Stimulated activated CD4-positive, alpha-beta T cell treated with anti-CD3 and anti-CD28 coated beads, Interleukin-1b, Interleukin-23, amount 100 ng/mL, for 1 hour (primary cell): ENCODE measurements at places on chromosomes 2 and 18.
A peak's percentile ranks its signal among the peaks of the same experiment; 100 is the strongest.

DNA sequence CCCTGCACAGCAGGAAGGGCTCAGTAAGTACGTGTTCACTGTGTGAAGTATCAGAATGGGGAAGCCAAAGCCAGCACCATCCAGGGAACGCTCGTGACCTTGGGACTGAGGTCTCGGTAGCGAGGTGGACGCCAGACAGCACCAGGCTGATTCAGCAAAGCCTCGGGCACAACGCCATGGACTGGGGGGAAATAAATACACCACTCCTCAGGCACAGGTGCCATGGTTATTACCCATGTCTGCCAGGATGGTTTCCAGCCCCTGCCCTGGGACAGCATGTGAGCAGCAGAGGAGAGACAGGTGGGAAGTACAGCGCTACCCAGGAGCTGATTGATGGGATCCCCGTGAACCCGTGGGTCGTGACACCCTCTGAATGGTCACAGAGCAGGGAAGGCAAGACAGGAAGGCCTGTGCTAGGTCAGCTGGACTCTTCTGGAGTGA, 53.0 kb downstream of the REEP1 start:
- DNase-seq, result no peak

DNA sequence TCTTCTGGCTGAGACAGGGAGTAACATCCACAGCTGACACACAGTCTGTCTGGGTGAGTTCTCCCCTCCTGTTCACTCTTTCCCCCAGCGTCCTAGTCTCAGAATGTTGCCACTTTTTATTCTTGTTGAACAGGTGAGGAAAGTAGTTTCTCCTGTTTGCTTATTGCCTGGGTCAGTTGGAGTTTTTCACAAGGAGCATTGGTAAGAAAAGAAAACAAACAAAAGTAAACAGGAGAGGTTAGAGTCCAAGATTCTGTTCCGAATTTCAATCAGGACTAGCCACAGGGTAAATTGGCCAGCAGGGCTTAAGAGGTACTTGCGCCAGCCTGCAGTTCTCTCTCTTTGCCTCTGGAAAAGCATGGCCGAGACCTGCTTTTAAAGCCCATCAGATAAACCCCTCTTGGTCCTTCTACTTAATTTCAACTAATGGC, 255.0 kb upstream of the EPAS1 start:
- DNase-seq, result no peak

GRCh38 chr2:116416731-116417377, 1397.6 kb upstream of the DDX18 start:
- no peak for DNase-seq

- DNase-seq, result no peak
These were observed 479.2 kb upstream of the DSEL start for GRCh38 chr18:67995769-67996168.

DNA sequence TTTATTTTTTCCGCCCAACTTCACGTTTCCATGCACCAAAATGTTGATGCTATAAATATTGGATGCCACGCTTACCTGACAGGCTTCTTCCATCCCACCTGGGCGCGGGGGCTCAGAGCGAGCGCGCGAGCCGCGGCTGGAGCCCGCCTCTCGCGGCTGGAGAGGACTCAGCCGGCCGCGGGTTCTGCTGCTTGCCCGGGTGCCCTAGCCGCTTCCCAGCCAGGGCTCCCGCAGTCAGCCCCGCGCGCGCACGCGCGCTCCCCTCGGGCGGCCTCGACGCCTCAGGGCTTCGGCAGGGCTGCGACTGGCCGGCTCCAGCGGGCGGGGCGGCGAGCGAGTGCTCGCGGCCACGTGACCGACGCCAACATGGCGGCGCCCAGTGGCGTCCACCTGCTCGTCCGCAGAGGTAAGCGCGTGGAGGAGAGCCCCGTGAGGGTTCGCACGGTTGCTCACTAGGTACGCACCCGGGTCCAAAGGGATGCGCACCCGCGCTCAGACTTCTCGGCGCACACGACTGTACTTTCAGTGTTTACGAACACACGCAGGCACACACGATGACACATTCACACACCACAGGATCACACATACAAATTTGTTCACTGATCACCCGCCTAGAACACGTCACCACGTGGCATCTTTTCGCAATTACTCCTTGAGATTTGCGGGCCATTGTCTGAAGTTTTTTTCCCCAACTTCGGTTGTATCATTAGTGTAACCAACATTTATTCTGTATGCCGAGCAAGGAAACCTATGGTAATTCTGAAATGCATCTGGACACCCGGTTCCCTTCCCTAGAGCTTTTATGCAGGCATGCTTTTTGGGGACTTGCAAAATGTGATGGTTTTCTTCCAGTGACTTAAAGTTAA, at the start of gene METAP1D:
METAP1D (plus strand) TSS at position 350 of the 866 bp plus-strand sequence; CDS start at position 367, 17 bp downstream.
- peak; percentile 75 for DNase-seq

- no peak for DNase-seq
These were observed 37.4 kb downstream of the MYO7B start for GRCh38 chr2:127572841-127573240.

GRCh38 chr18:48800876-48801727, 149.7 kb downstream of the SMAD7 start:
- no peak for DNase-seq

GRCh38 chr2:62467100-62467474, 38.9 kb downstream of the TMEM17 start:
- DNase-seq, result no peak

GRCh38 chr2:142435847-142436246, 305.0 kb upstream of the LRP1B start:
- DNase-seq, result no peak

- no peak for DNase-seq
These were observed 40.8 kb upstream of the SCLY start for GRCh38 chr2:238019962-238020361.

DNA sequence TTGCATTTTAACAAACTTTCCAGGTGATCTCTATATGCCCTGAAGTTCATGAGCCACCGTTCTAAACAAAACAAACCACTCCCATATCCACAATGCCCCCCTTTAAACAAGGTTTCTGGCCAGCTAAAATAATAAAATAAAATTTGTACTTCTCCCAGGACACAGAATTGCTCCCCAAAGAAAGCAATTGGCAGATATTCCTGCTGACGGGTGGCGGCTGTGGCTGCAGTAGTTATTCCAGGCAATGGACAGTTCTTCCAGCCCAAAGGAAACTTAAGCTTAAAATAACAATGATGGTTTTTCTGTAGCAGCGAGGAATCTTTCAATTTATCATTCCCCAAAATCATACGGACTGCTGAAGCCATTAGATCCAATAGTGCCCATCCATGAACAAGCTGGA, 260.5 kb upstream of the ZNF521 start:
- DNase-seq, result no peak

DNA sequence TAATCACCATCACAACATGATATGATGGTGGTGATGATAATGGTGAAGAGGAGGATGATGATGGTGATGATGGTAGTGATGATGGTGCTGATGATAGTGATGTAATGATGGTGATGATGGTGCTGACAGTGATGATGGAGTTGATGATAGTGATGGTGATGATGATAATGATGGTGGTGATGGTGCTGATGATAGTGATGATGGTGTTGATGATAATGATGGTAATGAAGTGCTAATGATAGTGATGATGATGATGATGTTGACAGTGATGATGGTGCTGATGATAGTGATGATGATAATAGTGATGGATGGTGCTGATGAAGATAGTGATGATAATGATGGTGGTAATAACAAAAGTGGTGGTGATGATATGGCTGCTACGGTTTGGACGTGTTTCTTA, 4.4 kb upstream of the GPR148 start:
- DNase-seq, result no peak

DNA sequence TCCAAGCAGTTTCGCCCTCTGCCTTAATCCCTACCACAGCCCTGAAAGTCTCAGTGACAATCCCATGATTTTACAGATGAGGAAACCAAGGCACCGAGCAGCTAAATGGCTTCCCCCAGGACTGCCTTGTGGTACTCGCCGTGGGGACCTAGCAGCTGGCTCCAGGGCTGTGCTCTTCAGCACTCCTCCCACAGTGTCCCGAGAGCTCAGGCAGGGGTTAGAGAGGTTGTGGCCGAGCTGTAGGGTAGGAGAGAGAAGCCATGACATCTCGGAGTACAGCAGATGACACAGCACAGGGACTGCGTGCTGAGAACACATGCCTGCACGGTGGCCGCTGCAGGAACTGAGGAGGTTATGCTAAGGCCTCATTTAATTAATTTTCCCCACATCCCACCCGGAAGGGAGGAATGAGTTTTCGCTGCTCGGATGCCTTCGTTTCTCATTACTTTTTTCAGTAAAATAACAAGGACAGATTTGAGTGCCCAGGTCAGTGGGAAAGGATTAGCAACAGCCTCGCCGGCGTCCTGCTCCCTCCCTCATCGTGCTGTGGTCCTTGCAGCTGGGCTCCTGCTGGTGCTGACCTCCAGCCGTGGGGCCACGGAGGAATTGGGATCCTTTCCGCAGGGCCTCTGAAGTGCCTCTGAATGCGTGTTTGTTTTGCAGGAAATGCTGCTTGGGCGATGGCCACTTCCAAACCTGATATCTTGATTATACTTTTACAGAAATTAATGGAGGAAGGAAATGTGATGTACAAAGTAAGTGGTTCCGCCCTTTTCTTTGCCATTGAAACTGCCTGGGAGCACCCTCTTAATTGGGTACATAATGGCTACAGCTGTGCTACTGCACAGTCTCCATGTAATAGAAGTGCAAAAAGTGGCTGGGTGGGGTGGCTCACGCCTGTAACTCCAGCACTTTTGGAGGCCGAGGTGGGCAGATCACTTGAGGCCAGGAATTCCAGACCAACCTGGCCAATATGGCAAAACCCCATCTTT, 61.2 kb downstream of the WDSUB1 start:
- DNase-seq, result no peak

DNA sequence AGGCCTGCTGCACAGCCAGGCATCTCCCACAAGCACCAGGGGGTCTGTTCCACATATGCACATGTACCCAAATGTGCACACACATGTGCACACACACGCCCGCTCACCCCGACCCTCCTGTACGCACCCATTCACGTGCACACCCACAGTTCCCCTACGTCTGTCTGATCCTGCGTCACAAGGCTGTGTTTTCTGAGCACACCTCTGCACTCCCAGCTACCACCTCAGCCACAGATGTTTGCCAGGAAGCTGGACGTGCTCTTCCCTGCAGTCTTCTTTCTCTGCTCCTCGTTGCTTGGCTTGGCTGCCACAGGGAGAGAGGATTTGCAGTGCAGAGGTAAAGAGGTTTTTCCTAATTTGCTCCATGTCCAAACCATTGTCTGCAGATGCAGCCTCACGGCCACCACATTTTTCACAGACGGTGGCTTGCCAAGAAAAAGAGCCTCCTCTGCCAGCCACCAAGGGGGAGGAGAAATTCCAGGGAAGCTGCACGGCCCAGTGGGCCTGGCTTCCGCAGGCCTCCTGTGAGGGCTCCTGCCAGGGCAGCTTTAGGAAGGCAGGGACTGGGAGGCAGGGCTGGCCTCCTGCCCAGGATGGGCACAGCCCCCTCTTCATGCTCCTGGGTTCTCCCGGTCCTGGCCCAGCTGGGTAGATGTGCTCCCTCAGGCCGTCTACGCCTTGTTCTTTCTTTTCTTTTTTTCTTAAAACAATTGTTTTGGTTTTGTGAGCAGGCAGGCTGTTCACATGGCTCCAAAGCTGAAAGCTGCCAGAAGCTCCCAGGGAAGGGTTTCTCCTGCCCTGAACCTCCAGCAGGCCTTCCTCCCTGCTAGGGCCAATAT, 29.3 kb upstream of the HS6ST1 start:
- DNase-seq, result no peak

DNA sequence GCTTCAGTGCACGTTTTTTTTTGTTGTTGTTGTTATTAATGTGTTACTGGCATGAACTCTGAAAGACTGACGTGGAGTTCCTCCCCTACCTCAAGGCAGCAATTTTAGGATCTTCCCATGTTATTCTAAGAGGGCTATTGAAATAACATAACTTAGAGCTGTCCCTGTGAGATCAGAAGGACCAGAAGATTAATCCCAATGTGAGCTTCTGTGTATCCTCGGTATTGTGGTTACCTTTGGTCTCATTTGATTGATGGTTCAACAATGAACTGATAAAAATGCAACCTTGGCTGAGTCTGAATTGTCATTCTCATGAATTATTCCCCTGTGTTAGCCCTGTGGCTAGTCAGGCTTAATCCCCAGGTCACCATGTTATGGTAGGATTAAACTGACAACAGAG, 394.1 kb downstream of the TRIB2 start:
- no peak for DNase-seq

GRCh38 chr18:51765606-51766360, 568.3 kb upstream of the MEX3C start:
- DNase-seq, result no peak

- no peak for DNase-seq
These were observed 8.7 kb downstream of the ADRA2B start for GRCh38 chr2:96107708-96108065.

- no peak for DNase-seq
These were observed 93.2 kb downstream of the MYOM1 start for GRCh38 chr18:3126457-3127097.

DNA sequence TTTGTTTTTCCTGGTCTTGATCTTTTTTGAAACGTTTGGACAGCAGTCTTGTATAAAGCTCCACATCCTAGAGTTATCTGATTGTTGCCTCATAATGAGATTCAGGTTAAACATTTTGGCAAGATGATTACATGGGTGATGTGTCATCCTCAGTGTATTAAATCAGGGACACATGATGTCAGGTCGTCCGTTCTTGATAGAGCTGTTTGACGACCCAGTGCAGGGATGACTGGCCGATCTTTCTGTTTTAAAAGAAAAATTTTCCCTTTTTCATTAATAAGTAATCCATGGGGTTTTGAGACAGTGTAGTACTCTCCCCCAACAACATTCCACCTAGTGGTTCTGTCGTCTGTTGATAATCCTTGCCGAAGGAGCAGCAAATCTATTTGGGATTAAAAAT, 44.5 kb upstream of the SERPINB2 start:
- DNase-seq, result no peak

- DNase-seq, result no peak
These were observed 61.4 kb downstream of the CCDC148 start for GRCh38 chr2:158395166-158395565.

- no peak for DNase-seq
These were observed 54.5 kb upstream of the WDR75 start for GRCh38 chr2:189386741-189387140.

- DNase-seq, result no peak
These were observed 61.8 kb downstream of the CDH20 start for GRCh38 chr18:61394983-61395382.

DNA sequence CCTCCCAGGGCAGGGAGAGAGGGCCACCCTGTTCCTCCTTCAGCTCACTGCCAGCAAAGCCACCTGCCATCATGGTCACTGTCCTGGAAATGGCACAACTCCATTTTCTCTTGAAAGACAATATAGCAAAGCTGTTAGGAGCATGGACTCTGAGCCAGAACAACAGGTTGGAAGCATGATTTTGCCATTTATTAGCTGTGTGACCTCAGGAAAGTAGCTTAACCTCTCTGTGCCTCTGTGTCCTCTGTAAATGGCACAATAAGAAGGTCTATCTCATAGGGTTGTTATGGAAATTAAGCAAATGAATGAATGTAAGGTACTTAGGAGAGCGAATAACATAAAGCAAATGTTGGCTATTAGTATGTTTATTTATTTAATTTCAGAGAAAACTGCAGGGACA, 730.4 kb upstream of the ID2 start:
- no peak for DNase-seq

- no peak for DNase-seq
These were observed 499.0 kb upstream of the CHAC2 start for GRCh38 chr2:53268626-53269025.

GRCh38 chr18:41058351-41059125, 896.5 kb upstream of the PIK3C3 start:
- no peak for DNase-seq

GRCh38 chr2:226299771-226300170, 499.8 kb downstream of the IRS1 start:
- no peak for DNase-seq

GRCh38 chr2:38654528-38655381, 11.2 kb upstream of the GALM start:
- DNase-seq, result no peak

GRCh38 chr2:229446350-229446749, 175.3 kb upstream of the PID1 start:
- no peak for DNase-seq
